Neural progenitor cell (in vitro differentiated cells): ENCODE measurements at places on chromosomes 7 and 10.

GRCh38 chr10:123146894-123147634 is 872 bp upstream of the HMX2 start:
- no peak for DNase-seq

DNA sequence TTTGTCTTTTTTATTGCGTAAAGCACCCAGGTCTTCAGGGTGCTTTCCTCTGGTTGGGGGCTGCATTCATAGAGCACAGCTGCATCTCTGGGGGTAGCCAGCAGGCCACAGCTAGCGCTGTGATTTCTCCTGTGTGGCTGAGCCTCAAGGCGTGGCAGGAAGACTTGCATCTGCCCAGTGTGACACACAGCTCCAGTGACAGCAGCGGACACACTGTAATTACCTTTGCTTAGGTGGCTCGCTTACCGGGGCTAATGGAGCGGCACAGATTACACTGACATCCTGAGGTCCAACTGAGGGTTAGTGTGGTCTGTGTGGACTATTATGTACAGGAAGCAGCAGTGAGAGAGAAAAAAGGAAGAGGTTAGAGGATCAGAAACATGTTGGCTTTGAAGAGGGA is 27.1 kb downstream of the ABCB4 start:
- peak; percentile 45 for DNase-seq

GRCh38 chr10:61175316-61175715 is 231.3 kb upstream of the RHOBTB1 start:
- DNase-seq: no peak

GRCh38 chr10:66931340-66931948 is 5.6 kb downstream of the LRRTM3 start:
- peak; percentile 74 for DNase-seq

DNA sequence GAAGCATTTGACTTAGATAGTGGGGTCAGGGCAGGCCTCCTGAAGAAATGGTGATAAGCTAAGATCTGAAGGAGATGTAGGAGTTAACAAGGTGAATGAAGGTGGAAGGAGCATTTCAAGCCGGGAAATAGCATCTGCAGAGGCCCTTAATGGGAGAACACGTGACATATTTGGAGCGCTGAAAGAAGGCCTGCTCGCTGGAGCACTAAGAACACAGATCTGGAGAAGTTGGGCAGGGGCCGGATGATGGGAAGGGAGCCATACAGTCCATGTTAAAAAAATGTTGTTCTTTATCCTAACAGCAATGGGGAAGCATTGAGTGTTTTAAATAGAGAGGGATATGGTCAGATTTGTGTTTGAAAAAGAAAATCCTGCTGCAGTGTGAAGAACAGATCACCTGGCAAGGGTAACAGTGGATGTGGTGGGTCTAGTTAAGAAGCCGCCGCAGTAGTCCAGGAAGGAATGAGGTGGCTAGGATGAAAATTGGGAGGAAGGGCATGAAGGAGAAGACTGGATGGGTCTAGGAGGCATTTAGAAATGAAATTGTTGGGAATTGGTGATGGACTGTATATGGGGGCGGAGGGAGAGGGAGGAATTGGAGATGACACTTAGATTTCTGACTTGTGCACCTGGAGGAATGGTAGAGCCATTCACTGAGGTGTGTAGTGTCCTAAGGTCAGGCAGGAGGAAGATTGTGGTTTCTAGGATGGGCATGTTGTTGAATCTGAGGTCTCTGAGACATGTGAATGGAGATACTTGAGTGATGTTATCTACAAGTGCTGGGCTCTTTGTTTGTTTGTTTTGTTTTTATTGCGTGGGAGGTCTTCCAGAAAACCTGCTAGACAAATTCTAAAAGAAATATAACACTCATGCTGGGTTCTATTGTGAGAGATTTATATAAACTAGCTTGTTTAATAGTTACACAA is 58.4 kb downstream of the MET start:
- no peak for DNase-seq

DNA sequence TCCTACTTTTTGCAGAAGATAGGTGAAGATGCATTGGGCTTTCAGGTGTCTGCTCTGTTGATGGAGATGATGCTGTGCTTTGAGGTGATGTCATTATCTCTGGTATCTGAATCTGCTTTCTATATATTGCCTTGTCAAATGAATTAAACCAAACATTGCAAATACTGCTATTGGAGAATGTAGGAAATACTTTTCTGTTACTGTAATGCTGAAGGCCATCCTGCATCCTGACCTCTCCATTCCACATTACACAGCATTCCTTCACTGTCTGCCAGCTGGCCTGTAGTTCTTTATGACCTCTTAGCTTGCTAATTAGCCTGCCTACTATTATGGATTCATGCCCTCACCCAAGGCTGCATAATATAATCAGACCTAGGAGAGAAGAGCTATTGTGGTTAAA is 73.2 kb downstream of the VCL start:
- DNase-seq: no peak

DNA sequence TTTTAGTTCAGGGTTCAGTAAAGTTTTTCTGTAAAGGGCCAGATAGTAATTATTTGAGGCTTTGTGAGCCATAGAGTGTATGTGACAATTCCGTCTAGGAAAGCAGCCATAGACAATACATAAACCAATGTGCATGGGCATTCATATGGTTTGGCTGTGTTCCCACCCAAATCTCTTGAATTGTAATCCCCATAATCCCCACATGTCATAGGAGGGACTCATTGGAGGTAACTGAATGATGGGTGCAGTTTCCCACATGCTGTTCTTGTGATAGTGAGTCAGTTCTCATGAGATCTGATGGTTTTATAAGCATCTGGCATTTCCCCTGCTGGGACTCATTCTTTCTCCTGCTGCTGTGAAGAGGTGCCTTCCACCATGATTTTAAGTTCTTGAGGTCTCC is 29.9 kb downstream of the SEC61G start:
- no peak for DNase-seq
